ENCODE measurements at places on chromosomes 7 and 10.

GRCh38 chr7:120724955-120725354, 133.0 kb downstream of the TSPAN12 start:
- DNase-seq: no peak

GRCh38 chr10:50554995-50555568, 68.7 kb downstream of the SGMS1 start:
- no peak for DNase-seq

GRCh38 chr7:27277628-27278027, 35.0 kb downstream of the EVX1 start:
- DNase-seq: no peak

DNA sequence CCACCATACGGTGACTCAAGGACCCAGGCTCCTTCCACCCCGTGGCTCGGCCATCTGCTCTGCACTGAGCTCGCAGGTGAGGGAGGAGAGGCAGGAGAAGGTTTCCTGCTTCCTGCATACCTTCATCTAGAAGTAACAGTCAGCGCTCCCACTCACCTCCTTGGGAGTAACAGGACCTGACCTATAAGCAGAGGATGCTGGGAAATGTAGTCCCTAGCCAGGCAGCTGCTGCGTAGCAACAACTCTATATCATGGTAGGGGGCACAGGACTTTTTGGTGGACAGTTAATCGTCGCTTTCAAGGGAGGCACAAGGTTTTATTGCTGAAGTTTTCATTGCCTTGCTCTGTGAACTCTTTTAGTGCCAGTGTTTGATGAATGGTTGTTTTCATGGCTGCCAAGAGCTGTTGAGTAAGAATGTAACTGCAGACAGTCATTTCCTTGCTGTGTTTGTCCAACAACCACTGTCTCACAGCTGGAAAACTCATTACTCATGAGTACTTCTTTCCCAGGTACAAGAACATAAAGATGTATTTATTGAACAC, 10.2 kb upstream of the ZFYVE27 start:
- DNase-seq: no peak

DNA sequence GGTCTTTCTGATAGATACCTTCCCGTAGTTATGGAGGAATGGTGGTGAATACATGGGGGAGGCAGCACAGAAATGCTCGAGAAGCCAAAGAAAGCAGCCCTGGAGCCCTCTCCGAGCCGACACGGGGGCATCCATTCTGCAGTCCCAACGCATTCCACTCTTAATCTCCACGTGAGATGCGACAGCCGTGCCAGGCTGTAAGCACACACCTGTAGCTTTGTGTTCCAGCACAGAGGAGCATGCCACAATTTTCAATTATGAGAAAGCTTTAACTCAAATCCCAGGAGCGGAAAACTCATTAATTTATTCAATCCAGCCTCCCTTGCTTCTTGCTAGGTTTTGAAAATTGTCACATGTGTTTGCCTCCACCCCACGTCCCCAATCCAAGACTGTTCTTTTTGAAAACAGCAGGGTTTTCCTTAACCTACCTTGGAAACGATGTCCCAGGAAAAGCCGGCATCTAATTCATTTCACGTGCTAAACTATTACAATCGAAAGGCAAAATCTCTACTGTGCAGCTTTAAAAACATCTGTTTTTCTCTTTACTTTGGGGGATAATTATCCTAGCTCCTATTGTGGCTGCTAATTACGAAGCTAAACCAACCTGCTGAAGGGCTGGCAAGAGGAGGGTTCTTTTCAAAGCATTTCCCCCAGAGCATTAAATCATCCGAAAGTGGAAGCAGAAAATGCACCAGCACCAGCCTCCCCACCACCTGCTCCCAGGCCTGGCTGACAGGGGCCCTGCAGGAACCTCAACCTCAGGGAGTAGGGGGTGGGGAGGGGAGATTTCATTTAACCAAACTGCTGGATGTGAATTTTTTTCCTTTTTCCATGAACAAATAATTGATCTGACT, 56.0 kb upstream of the CHST15 start:
- no peak for DNase-seq

- no peak for DNase-seq
These were observed 45.6 kb downstream of the SPDYE5 start for GRCh38 chr7:75537731-75538130.

GRCh38 chr10:60203993-60204618, 185.6 kb downstream of the ANK3 start:
- no peak for DNase-seq

DNA sequence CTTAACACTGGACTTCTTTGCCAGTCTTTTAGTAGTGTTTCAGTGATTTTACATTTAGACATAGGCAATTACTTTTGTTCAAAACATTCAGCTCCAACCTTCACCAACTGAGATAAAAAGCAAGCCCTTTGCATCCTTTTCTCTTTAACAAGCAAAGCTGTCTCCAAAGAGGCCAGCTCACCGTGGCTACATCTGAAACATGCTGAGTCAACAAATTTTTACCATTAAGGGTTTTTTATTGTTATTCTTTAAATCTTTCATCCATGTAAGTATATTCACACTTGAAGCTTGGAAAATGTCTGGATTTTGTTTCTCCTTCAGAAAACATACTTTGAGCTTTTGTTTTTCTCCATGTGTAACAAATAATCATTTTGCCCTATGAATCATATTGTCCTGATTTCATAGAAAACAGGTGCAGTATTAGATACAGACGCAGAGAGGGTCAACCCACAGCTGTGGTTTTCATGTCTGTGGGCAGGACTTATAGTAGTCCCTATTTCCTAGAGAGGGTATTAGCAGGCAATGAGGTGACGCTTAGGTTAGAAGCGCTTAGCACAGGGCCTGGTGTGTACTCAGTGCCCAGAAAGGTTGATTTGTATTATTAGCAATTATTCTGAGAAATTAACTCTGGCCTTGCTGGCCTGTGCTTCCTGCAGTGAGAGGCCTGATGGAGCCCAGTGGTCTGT, 99.5 kb downstream of the MKI67 start:
- no peak for DNase-seq

DNA sequence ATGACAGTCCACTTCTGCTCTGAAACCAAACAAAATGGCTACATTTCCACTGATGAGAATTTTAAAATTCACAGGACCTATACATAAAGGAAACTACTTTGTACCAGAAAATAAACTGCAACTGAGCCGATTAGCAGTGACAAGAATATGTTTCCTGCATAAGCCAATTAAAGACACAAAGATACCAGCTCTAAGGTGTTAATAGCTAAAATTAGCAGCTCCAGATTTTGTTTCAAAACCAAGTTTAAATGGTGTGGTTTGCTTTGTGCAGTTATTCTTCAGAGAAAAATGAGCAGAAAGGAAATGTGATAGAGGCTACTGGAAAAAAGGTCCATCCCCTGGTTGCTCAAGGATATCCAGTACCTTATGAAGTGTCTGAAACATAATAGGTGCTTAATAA, 123.2 kb downstream of the ANK3 start:
- DNase-seq: no peak

All from stimulated activated CD8-positive, alpha-beta memory T cell treated with anti-CD3 and anti-CD28 coated beads, Interleukin-15, amount 100 ng/mL, for 4 hours (primary cell).